DMS153 (cell line): ENCODE measurements at places on chromosomes 7 and 10.
A peak's percentile ranks its signal among the peaks of the same experiment; 100 is the strongest.

- no peak for DNase-seq
Observed at GRCh38 chr10:69503001-69503895, 52.0 kb downstream of the TSPAN15 start.

DNA sequence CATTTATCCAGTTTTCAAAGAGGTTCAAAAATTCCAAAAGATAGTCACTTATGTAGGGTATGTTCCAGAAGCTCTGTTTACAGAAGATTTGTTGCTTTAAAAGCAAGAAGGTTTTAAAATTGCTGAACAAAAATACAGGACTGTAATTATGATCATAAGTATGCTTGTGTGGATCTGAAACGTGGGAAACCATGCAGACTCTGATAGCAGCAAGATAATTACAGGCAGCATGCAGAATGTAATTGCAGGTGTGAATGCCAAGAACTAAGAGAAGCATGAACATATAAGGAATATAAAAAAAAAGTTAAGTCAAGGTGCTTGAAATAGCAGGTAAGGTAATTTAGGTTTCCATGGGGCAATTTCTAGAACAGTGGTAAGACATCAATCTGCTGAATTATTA is 405.7 kb downstream of the ARL4A start:
- no peak for DNase-seq

GRCh38 chr10:555682-556350 is 133.7 kb downstream of the DIP2C start:
- DNase-seq: no peak

DNA sequence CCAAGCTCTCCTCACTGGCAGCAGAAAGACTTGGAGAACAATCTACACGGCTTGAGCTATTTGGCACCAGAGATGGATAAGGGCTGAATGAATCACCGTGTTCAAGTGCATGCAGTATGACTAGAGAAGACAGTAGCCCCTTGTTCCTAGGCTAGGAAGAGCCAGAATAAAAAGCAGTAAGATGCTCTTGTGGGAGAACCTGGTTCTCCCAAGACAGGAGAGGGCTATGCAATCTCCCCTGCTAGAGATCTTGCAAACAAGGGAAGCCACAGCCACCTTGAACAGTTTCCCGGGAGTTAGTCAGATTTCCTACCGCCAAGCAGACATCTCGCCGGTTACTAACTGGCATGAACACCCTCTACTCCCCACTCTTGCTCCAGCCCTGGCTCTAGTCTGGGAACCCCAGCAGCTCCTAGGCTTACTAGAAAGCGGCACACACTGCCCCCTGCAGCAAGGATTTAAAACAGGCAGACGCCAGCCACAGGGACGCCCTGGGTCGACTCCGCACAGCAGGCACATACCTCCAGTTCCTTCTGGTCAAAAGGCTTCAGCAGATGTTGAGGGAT is 107.3 kb downstream of the SMURF1 start:
- no peak for DNase-seq

DNA sequence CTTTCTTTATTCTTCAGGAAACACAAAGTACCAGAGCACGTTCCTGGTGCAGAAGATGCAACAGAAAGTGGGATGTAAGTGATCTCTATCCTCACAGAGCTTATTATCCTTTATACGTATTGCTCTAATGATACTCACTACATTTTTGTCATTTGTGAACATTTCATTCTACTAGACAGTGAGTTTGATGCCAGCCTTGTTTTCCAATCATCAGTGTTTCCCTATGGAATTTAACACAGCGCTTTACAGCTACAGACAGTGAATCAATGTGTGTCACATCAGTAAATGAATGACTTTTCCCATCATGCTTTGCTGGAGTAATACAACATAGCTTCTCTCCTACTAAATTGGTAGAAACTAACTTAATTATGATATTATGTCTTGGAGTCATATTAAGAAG is 175.5 kb downstream of the SDHAF3 start:
- no peak for DNase-seq

GRCh38 chr7:145478541-145478940 is 638.1 kb upstream of the CNTNAP2 start:
- DNase-seq: no peak

GRCh38 chr7:128265906-128266300 is 24.8 kb downstream of the LEP start:
- DNase-seq: no peak

GRCh38 chr7:141575164-141575563 is 24.0 kb downstream of the AGK start:
- DNase-seq: no peak

GRCh38 chr7:2317556-2318293 is 3.5 kb upstream of the SNX8 start:
- no peak for DNase-seq

DNA sequence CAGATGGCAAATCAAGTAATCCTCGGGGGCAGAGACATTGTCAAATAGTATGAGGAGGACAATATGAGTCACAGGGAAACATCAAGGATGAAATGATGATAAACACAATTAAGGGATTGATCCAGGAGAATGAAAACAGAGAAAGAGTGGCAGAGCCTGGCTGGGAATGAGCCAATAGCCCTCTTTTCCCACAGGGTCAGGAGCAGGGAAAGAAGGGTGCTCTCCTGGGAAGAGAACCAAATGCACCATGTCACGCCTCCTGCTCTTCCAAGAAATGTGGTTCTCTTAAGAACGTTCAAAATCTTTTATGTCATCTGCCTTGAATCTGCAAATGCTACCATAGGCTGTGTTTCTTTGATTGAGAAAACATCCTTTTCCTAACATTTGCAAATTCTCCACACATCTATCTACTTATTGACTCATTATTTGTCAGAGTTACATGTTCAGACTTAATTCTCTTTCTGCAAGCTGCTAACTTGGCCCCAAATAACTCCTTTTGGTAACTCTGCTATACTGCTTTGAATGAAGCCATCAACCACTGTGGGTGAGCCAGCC is 50.6 kb downstream of the HIPK2 start:
- no peak for DNase-seq

DNA sequence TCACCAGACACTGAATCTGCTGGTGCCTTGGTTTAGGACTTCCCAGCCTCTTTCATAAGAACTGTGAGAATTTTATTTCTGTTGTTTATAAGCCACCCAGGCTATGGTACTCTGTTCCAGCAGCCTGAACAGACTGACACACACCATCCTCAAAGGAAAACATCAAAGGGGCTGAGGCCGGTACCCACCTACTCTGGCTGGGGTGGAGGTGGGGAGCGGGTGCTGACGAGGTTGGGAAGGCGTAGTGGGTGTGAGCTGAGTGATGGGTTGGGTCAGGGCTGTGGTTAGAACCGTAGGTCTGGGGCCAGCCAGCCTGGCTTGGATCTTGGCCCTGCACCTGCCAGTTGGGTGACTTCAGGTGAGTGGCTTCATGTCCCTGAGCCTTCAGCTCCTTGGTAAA is 136.3 kb downstream of the SH3PXD2A start:
- DNase-seq: no peak

GRCh38 chr10:114027951-114028350 is 15.7 kb upstream of the ADRB1 start:
- no peak for DNase-seq

DNA sequence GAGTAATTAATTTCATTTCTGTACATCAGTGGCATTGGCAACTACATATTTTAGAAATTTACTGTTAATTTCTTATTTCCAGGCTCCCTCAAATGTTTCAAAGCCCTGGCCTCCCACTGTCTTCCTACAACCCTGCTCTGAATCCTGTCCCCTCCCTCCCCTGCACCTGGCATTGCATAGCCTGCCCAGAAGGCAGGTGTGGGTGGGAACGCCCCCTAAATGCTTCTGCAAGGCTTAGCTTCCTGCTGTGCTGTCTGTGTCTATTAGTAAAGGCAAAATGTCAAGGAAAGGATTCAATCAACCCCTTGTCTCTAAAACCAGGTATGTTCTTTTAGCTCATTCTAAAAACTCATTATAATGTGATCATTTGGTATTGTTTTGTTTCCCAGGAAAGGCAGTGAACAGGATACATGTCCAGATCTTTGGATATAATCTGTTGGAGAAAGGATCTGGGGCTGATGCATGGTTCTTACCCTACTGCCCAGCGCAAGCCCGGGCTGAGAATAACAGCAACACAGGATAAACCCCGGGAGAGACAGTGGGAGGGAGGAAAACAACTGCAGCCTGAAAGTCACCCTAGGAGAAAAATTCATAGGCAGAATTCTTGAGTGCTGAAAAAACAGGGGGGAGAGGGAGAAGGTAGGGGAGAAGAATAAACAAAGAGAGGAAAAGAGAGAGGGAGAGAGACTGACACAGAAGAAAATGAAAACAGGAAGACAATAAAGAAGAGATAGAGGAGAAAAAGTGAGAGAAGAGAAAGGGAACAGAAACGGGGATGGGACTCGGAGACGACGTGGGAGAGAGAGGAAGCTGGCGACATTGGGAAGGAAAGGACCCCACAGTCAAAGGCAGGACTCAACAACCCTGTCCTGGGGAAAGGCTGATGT is 589 bp downstream of the ZNF488 start:
- peak; percentile 75 for DNase-seq

DNA sequence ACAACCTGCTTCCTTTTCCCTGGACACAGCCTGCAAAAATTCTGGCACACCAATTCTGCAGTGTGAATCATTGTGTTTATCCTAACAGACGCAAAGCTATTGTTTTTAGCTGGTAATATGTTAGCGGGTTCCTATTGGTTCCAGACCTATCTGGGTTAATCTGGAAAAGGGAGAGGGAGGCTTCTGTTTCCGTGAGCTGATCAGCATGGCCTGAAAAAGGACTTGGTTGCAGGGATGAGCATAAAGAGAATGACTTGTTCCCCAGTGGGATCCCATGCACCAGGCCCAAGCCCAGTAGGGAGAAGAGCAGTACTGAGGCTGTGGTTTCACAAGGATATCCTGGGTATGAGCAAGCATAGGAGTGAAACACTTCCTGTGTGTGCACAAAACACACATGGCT is 78.4 kb downstream of the PDE1C start:
- DNase-seq: no peak

GRCh38 chr10:100744136-100744986 is 1.0 kb upstream of the PAX2 start:
- no peak for DNase-seq
